Daoy (cell line): ENCODE measurements at places on chromosomes 12 and 14.

- no peak for DNase-seq
These were observed 788.9 kb upstream of the TBX3 start for GRCh38 chr12:115472852-115473251.

DNA sequence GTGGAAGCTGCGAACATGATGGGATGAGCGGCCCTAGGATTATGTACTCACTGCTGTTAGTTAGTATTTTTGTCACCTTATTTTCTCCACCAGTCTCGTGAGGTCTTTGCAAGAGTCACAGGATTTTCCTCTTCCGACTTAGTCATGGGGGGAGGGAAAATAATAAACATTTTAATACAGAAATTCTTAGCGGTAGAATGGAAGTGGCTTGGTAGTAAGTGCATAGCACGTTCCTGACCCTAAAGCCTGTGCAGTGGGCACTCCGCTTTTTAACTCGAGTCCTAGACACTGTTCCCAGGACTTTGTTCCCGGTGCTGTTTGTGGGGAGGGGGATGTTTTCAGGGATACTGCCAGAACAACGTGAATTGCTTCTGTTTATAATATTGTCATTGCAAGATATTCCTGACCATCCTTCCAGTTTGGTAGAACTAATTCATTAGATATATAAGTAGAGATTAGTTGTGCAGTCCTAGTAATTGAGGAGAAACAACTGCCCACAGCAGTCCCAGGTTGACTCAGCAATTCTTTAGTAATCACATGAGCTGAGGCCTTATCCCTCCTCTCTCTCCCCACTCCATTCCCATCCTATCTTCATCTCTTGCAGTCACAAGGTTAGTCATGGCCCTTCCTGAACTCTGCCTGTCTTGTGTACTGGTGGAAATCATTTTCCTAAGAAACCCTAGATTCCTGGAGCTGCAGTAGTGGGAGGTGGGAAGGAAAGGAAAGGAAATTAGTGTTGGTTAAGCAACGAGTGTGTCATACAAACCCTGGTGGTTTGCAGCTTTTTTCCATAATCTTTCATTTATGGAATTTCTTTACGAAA is 799 bp downstream of the SLC38A6 start:
- DNase-seq: peak; percentile 70

DNA sequence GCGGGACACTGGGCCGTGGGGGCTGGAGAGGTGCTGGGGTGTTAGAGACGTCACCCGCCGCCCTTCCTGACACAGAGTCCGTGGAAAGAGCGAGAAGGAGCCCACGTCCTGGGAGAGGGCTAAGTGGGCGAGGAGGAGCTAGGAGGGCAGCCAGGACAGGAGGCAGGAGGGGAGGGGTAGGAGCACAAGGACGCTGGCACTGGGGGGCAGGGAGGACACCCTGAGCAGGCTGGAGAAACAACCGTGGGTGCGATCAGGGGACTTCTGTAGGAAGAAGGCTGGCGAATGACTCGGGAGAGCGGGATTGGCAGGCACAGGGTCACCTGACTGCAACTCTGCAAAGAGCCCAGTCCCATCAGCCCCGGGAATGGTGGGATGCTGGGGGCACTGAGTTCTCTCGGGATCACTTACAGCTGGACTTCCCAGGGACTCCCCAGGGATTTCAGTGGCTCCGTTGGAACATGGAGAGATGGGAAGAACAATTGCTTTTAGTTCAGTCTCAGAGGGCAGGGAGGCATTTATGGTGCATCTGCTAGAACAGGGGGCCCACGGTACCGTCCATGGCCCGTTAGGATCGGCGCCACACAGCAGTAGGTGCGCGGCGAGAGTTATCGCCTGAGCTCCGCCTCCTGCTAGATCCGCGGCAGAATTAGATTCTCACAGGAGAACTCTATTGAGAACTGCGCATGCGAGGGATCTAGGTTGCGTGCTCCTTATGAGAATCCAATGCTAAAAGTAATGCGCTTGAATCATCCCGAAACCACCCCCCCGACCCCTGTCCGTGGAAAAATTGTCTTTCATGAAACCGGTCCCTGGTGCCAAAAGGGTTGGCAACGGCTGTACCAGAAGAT is 24.3 kb downstream of the UBR7 start:
- DNase-seq: peak; percentile 70

- no peak for DNase-seq
These were observed 13.2 kb upstream of the NPAS3 start for GRCh38 chr14:32925439-32925838.

- DNase-seq: peak; percentile 13
These were observed 231.2 kb upstream of the DCN start for GRCh38 chr12:91413581-91414546.

GRCh38 chr12:110639336-110640141 is 25.6 kb downstream of the TCTN1 start:
- DNase-seq: no peak

DNA sequence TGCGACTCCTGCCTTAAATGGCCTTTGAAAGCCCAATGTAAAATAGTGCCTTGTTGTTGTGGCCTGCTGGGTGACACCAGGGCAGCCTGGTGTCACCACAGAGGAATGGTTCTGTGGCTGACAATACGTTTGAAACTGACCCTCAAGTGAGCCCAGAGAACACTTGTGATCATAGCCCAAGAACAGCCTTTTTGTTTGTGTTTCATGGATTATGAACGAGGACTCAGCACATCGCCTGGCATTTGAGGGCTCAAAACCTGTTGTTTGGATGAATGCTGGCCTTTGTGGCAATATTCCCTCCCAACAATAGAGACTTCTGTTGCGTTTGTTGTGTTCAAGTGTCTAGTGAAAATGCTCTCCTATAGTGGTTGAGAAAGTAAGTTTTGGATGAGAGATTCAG is 48.5 kb downstream of the TSPAN9 start:
- DNase-seq: no peak

- no peak for DNase-seq
These were observed 53.1 kb downstream of the SYNE3 start for GRCh38 chr14:95463171-95463901.

DNA sequence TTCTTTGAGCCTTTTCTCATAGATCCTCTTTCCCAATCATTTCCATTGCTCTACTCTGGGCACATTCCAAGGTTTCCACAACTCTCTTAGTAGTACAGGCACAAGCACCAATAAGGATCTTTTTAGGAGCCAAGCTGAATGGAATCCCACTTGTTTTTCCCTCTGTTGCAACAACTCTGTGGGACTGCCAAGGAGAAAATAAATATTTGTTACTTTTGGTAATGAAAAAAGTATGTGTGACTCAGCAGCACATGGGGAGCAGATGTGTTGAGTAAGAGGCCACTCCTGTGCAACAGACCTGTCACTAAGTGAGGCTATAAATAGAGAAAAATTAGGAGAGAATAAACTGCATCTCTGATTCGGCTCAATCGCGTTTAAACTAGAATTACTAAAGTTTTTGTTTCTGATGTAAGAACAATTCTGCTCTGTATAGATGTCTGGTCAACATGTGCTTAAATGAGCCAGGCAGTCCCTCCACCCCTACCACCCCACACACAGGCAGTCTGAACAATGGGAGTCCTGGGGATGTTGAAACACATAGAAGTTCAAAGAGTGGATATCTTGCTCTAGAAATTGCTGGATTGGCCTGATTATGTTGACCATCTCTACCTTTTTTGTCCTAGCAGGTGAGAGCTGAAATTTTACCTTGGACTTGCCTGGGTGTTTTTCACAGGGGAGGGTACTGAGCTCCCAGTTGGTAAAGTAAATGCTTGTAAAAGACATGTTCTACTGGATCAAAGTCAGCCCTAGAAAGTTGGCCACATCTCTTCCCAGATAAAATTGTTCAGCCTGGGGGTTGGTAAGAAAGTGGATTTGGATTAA is 244.3 kb upstream of the NOVA1 start:
- DNase-seq: peak; percentile 88

DNA sequence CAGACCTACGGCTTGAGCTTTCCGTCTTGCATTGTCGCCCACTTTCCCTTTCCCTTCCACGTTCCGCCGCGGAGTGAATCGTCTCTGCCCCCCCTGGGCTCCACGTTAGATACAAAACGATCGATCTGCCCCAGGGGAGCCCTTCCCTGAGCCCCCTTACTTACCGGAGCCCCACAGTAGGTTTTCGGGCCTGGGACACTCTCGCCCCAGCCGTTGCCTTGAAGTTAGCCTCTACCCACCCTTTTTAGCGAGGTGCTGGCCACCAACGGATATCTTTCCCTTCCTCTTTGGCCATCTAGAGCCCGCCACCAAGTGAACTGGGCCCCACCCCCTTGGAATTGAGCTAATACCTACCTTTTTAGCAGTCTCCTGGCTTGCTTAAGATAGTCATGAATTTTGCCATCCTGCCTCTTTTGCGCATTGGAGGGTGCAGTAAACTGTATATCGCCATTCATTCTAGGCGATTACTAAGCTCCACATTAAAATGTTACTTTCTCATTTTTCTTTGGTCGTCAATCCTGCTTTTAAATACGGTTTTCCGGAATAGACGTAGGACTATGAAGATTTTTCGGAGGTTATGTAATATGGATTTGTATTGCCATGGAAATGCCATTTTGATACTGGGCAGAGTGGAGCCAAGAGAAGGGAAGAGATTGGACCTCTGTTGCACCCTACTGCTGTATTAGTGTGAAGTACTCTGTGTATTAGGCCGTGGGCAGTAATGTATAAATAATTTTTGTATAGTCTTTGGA is 764 bp downstream of the RBM25 start:
- DNase-seq: peak; percentile 38

DNA sequence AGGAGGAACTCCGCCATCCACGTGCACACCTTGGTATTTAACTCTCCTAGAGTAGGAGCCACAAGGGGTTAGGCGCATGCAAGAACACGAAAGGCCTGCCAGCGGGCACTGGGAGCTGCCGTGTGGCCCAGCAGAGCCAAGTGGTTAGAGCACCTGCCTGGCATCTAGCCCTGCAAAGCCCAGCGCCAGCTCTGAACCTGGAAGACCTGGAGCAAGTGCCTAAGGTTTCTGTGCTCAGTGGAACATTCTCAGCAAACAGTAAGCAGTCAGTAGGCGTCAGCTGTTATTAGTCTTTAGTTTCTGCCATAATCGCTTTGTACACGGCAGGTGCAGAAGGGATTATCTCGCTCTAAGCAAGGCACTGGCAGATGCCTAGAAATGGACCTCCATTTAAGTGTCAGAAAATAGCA is 55.4 kb downstream of the SETD3 start:
- no peak for DNase-seq

GRCh38 chr12:21627924-21628323 is 23.3 kb upstream of the GYS2 start:
- no peak for DNase-seq
